ENCODE measurements at places on chromosomes 1 and 21.
A peak's percentile ranks its signal among the peaks of the same experiment; 100 is the strongest.

GRCh38 chr1:219660666-219661463 is 48.0 kb upstream of the ZC3H11B start:
- no peak for DNase-seq

GRCh38 chr1:212578041-212578440 is 30.5 kb upstream of the ATF3 start:
- DNase-seq, result no peak

DNA sequence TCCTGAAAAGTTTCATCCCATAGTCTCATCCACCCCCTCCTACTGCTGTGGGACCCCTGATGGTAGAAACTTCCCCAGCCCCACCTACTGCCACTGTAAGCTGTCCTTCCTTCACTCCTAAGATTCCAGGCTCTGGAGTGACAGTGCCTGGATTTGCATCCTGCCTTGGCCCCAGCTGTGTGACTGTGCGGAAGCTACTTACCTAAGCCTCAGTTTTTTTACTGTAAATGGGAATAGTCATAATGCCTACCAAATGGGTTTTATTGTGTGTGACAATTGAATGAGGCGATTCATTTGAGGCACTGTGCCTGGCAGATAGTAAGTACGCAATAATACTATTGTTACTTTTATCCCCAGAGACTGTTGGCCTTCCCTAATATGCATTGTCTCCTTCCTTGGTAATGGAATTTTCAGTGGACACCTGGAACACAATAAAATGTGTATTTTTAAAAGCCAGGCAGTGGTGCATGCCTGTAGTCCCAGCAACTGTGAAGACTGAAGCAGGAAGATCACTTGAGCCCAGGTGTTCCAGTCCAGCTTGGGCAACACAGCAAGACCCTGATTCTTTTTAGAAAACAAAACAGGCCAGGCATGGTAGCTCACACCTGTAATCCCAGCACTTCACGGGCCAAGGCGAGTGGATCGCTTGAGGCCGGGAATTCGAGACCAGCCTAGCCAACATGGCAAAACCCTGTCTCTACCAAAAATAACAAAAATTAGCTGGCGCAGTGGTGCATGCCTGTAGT is 55.0 kb upstream of the ZNF326 start:
- no peak for DNase-seq

- peak; percentile 49 for DNase-seq
Observed at GRCh38 chr1:65148548-65149350, 746 bp downstream of the AK4 start.

- DNase-seq, result no peak
Observed at GRCh38 chr1:162420120-162420519, 8.2 kb upstream of the SH2D1B start.

DNA sequence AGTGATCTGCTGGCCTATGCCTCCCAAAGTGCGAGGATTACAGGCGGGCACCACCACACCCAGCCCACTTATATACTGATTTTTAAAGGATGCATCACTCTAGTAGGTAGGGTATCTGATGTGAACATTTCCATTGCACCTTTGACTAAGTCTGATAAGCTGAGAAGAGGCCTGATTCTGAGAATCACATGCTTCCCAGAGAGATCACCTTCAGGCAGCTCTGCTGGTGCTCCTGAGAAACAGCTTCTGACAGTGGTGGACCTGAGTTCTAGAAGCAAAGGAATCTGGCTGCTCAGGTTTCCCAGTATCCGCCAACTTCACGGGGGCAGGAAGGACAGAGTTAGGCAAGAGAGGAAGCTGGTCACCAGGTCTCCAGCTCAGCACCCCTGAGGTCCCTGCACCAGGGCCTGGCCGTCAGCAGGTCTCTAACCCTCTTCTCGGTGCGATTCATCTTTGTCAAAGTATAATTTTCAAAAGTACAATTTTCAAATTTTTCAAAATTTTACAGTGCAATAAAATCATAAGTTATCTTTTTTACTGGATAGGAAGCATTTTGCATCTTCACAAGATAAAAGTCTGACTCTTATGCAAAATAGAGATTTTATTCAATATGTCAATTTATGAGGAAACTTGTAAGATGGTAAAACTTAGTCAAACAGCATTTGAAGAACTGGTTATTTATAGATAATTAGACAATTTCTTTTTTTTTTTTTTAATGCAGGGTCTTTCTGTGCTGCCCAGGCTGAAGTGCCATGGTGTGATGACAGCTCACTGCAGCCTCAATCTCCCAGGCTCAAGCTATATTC is 25.8 kb upstream of the MPZL1 start:
- no peak for DNase-seq

- no peak for DNase-seq
Observed at GRCh38 chr1:90616395-90616794, 100.7 kb downstream of the BARHL2 start.

- DNase-seq, result no peak
Observed at GRCh38 chr1:55696181-55696754, 481.1 kb upstream of the USP24 start.

GRCh38 chr21:43864313-43864961 is 586 bp upstream of the AGPAT3 start:
- DNase-seq, result no peak

- DNase-seq, result no peak
Observed at GRCh38 chr1:9870572-9870971, 39.5 kb downstream of the CTNNBIP1 start.

DNA sequence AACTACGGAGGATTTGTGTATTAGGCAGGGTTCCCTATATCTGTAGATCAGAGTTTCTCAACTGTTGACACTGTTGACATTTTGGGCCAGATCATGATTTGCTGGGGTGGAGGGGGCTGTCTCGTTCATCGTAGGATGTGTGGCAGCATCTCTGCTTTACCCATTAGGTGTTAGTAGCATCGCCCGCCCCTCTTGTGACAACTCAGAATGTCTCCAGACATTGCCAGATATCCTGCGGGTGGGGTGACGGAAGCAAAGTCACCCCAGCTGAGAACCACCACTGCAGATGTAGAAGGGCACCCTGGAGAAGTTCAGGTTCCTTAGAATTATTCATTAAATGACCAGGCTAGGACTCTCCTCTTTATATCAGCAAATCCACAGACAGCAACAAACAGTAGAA is 125.9 kb downstream of the CLIC6 start:
- DNase-seq, result no peak

DNA sequence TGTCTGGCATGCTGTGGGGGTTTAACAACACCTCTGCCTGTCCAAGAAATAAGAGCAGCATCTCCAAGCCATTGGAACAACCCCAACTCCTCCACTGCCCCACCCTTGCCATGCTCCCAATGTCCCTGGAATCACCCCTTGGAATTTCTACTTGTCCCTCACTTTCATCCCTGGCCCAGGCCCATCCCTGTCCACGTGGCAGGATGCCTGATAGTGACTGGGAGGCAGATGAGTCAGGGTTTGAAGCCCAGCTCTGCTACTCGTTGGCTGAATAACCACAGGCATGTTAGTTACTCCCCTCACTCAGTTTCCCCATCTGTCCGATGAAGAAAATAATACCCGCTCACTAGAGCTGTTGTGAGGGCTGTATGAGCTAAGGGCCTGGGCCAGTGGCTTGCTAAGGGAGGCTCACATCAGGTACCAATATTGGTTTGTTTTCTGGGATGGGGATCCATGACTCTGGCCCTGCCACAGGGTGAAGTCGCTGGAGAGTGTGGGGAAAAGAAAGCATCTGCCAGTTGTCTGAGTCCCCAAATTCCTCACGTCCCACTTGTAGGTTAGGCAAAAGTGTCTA is 99.4 kb upstream of the TLR5 start:
- DNase-seq, result no peak

DNA sequence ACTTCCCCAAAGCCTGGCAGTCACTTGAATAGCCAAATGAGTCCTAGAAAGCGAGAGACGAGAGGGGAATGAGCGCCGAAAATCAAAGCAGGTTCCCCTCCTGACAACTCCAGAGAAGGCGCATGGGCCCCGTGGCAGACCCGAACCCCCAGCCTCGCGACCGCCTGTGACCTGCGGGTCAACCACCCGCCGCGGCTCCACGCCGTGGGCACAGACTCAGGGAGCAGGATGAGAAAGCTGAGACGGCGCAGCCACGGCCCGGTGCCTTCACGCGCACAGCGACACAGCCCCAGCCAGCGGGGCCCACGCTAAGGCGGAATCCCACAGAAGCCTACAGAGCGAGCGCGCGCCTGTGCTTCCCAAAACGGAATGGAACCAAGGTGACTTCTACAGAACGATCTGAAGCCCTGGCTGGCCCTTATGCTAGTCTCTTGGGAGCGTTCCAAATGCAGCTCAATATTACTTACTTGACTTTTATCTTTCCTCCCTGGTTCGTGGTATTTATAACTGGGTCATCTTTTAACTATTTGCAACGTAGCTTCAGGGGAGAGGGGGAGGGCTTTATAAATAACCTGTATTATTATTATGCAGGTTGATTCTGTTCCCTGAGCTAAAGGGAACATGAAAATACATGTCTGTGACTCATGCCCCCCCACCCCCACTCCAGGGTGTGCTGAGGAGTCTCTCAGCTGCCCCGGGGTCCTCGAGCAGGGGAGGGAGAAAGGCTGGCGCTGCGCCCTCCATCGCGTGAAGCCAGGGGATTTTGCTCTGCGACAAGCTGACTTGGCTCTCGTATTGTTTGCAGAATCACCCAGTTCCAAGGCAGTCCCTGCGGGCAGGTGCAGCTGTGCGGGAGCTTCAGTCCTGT is 1.7 kb downstream of the TSPEAR start:
- DNase-seq, result peak; percentile 39

DNA sequence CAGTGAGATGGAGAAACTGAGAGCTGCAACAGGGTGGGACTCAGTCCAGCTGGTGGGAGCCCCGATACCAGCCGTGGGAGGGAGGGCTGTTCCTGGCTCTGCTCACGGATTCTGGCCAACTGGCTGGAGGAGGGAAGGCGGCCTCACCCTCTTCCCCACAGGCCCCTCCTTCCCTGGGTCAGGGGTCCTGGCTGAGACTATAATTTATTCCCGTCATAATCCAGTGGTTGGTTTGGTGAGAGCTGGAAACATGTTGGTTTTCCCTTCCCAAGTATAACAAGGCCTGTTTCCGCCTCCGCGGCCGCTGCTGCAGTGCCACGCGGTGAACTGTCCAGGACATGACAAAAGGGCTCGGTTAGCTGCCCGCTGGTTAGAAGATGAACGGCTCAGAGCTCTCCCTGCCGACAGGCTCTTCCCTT is 10.0 kb downstream of the PTPRF start:
- DNase-seq, result no peak

DNA sequence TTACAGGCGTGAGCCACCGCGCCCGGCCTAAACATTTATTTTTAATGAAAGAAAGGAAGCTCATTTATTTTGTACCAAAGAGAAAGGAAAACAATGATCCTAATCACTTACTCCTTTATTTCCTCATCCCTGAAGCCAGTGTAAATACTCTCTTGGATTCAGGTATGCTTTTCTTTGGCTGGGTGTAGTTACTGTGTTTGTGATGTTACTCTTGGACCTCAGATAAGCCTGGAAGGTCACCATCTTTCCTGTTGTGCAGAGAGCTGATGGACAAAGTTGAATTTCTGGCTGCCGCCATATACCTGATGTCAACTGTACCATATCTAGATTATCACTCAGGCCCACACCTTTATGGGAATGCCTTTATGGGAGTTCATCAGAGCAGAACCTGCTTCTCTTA is 35.4 kb upstream of the FOXE3 start:
- no peak for DNase-seq

DNA sequence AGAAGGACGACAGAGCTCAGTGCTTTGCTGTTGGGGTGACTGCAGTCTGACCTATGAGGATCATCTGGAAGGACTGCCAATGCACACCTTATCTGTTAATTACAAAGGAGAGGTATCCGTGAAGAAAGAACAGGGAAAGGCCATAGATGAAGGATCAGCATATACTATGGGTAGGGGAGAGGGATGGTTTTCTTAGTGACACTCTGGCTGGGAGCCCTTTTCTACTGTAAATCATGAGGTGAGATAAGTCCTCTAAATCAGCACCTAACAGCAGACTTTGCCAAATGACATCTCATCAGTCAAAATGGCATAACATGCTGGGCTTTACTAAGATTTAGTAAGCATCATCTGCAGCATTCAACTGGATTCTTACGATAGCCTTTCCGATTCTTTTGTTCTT is 100.0 kb downstream of the PLPPR5 start:
- DNase-seq, result no peak

DNA sequence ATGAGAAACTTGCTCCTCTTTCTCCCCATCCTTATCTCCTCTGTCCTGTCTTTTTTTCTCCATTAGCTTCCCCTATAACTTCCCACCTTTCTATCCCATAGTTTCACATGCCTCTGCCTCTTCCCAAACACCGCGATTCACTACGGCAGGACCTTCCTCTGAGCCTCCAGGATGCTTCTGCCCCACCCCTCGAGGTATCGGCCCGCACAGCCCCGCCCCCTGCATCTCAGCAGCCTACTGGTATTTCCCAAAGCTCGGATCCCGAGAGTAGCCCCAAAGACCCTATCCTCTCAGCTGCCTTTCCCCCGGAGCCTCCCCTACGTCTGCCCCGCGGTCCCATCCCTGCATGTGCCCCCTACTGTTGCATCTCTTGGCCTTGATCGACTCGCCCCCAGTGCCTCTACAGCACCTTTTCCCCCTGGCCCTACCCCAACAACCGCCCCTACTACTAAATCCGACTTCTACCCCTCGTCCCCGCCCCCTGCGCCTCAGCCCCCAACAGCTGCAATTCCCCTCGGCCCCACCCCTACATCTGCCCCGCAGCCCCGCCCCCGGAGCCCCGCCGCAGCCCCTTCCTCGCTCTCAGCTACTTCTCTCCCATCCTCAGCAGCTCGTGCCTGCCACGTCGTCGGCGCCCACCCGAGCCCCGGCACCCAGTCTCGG is 512 bp downstream of the PIAS3 start:
- peak; percentile 76 for DNase-seq

GRCh38 chr1:38579056-38579455 is 280.5 kb downstream of the RRAGC start:
- no peak for DNase-seq

- no peak for DNase-seq
Observed at GRCh38 chr1:54016343-54017282, 1.4 kb downstream of the LDLRAD1 start.

DNA sequence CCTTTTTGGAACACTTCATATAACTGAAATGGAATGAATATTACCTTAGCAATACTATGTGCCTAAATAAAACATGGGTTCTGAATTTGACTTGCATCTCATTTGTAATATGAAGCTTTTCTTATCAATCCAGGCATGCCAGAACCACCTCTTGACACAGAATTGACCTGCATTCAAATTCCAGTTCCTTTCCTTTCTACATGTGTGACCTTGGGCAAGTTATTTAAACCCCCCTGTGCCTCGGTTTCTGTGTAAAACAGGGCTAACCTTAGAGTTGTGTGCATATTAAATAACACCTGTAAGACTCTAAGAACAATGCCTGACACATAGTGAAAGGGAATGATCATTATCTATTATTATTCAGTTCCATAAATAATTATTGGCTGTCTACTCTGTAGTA is 2.0 kb upstream of the NOS1AP start:
- no peak for DNase-seq

DNA sequence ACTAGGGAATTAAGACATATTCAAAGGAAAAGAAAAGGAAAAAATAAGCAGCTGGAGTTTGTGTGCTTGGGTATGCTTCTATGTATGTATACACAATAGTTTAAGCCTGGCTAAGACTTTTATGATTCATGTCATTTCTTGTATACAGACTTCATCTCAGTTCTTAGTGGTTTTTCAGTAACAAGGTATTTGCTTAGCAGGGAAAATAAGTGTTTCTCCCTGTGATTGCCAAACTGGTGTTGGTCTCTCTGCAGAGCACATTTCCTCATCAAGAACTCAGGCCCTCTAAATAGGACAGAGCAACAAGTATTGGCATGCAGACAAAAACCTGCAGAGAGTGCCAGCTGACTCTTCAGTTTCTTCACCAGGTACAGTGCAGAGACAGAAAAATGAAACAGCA is 484.4 kb upstream of the ZRANB2 start:
- DNase-seq, result no peak

GRCh38 chr1:6359216-6360116 is 34.1 kb downstream of the ACOT7 start:
- DNase-seq, result no peak
